ENCODE measurements at places on chromosomes 2 and 18. TPM values are rescaled to one million over a fixed set of nuclear protein-coding genes. Genes with fewer than 3 reads are reported as not detected.
A peak's percentile ranks its signal among the peaks of the same experiment; 100 is the strongest.

DNA sequence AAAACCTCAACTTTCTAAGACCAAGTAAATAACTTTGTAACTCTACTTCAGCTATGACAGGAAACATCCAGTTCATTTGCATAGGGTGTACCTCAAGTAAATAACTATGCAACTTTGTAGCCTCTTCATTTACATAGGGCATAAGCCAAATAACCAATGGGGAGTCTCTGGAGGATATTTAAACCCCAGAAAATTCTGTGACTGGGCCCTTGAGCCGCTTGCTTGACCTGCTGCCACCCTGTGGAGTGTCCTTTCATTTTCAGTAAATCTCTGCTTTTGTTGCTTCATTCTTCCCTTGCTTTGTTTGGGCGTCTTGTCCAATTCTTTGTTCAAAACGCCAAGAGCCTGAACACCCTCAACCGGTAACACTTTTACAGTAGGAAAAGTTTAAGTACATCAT lies 1112.7 kb upstream of the NRXN1 start:
- no peak for DNase-seq

DNA sequence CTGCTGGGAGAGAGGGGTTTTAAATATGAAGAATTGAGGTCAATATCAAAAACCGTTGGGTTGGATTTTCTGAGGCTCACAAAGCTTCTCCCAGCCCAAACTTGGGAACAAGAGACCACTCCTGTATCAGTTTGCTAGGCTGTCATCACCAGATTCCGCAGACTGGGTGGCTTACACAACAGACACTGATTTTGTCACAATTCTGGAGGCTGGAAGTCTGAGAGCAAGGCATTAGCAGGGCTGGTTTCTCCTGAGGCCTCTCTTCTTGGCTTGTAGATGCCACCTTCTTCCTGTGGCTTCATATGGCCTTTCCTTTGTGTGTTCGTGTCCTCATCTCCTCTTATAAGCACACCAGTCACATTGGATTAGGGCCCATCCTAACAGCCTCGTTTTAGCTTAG lies 122.9 kb upstream of the COPS8 start:
- no peak for DNase-seq

DNA sequence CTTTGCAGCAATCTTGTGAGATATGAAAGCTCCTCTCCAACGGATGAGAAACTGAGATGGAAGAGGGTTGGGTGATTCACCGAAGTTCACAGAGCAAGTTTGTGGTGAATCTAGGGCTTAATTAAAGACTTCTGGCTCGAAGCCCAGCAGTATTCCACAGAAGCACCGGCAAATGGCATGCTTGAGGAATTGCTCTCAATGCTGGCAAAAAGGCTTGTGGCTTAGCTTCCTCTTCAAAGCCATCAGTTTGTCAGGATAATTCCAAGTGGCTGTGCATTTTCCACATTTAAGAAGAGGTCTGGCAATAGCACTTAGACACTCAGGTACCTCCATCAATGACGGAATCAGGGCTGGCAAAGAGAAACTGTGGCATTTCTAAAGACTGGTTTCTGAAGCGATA lies 98.7 kb upstream of the SLC66A3 start:
- DNase-seq: peak; percentile 21

- DNase-seq: no peak
These were observed 155.8 kb downstream of the RHBDD1 start for GRCh38 chr2:226991663-226992062.

GRCh38 chr18:76475450-76476194 lies 19.4 kb downstream of the ZNF516 start:
- DNase-seq: no peak

- DNase-seq: peak; percentile 66
These were observed 115.1 kb downstream of the ANKRD44 start for GRCh38 chr2:197195518-197195917.

- no peak for DNase-seq
These were observed 209.2 kb downstream of the LNPK start for GRCh38 chr2:175792881-175793280.

GRCh38 chr2:75493230-75493629 lies 67.5 kb downstream of the EVA1A start:
- no peak for DNase-seq

DNA sequence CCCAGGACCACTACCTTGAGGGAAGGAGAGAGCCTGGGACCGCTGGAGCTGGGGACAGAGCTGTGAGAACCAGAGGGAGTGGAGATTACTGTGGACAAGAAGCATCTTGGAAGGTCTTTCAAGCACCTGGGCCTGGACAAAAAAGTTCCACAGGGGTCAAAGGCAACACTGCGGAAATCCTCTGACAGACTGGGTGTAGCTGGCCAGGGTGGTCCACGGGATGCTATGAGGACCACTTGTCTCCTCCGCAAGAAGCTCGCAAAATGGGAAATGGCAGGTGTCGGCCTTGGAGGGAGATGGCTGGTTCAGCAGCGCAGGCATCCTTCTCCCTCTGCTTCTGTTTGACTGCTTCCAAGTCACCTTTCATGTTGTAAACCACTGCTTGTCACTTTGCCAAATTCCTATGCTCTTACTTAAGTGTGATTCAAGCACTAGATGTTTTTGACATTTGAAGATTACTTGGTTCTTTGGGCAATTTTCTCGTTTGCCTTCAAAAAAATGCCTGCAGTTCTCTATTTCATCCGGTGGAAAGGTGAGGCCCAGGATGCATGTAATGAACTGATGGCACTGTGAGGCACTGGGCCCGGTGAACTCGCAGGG lies 27.7 kb downstream of the KLHL29 start:
- peak; percentile 30 for DNase-seq

DNA sequence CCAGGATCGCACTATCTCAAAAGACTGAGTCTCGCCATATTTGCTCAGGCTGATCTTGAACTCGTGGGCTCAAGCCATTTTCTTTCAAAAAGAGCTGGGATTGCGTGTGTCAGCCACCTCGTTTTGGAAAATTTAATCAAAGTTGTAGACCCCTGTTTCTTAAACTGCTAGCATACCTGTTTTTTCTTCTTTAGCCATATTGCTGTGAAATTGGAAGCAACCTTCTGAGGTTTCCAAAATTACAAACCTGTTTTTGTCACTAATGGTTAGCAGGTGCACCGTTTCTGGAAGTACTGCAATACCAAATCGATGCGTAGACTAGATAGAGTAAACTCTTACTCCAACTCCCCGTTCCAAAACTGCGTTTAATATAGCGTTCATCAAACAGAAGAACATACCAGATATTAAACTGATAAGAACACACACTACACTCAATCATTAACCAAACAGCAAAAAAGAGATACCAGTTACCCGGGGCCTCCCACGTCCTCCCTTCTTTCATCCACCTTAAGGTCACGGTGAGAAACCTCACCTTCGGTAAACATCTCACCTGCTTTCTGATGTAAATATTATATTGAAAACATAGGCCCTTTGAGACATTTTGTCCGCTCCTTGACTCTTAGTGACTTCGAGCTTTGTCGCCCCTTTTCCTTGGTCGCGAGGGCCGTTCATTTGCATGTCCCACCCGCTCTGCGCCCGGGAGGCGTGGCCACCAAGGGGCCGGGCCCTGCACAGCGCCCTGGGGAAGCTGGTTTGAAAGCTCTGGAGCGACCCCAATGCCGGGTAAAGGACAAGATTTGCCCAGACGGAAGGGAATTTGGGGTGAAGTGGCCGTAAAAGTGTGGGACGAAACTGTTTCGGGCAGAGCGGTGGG lies at the start of gene RNU2-63P:
Gene RNU2-63P, minus strand, starts transcription at position 462 of the 874 bp plus-strand sequence.
- peak; percentile 82 for DNase-seq

GRCh38 chr2:109345653-109346480 lies 216.9 kb downstream of the SH3RF3 start:
- DNase-seq: no peak

DNA sequence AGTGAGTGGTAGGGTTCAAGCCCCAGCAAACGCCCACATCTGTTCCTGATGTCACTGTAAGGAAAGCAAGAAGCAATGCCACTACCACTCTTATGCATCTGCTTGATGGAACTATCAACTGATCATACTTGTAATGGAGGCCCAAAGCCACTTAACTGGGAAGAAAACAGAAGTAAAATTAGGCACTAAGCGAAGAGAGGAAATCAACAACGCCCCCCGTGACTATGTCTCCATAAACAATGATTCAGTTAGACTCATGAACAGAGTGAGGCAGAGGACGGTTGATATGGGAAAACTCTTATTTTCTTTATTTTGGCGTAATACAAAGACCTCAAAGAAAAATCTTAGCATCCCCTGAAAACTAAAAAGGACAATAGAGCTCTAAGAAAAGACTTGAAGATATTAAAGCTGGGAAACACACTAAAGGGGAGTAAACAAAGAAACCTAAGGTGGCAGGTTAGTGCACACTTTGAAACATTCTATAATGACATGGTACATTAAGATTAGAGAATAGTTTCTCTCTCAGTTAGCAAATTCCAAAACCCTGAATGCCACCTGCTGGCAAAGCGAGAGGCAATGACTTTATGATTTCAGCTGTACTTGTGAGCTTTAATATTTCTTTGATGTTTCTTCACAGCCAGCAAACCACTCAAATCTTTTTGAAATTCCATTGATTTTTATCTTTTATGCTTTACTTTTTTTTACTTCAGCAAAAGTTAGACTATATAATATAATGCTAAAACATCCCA lies 86.5 kb downstream of the LRP2 start:
- DNase-seq: peak; percentile 12

GRCh38 chr2:28193630-28194403 lies 198.8 kb upstream of the FOSL2 start:
- peak; percentile 33 for DNase-seq

DNA sequence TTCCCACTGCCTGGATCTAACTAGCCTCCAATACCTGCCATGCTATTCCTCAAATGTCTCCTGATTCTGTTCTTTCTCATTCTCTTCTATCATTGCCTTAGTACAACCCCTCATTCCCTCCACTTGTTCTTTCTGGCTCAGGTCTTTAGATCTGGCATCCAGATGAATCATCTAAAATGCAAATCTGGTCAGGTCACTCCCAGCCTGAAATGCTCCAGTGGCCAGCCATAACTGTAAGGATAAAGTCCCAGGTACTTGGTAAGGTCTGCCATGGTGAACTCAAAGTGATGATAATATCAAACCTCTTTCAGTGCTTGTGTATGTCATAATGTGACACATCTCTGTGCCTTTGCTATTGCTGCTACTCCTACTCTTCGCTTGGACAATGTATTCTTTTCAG lies 2.9 kb upstream of the SNRNP27 start:
- no peak for DNase-seq

CBLN2 gene
- not detected for total RNA-seq

CD8B2 gene
- not detected for total RNA-seq

TUBA3E gene
- not detected for total RNA-seq

MEP1B gene
- not detected for total RNA-seq

ADAM23 gene
- total RNA-seq: 0.85 TPM

REG1A gene
- not detected for total RNA-seq

FAM161A gene
- 2.0 TPM for total RNA-seq

CDKL4 gene
- 0.51 TPM for total RNA-seq

STARD6 gene
- not detected for total RNA-seq

RNF125 gene
- 4.3 TPM for total RNA-seq
